ENCODE measurements at places on chromosomes 7 and 10.

DNA sequence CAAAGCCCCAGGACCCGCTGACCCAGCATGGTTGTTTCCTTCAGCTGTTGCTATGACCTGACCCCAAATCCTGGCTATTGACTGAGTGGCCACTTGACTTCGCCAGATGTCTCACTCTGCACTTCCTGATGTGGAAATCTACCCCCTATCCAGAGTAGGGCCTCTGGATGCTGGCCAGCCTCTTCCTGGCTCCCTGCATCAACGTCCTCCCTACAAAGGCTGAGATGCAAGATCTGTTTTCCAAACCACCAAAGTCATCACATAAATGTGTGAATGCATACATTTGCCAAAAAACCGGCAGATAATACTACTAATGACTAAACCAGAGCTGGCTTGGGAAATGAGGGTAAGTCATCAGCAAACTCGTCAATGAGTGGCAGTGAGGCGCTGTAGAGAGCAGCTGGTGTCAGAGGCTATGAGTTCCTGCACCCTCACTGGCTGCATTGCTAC lies 70.4 kb downstream of the PYROXD2 start:
- no peak for DNase-seq

DNA sequence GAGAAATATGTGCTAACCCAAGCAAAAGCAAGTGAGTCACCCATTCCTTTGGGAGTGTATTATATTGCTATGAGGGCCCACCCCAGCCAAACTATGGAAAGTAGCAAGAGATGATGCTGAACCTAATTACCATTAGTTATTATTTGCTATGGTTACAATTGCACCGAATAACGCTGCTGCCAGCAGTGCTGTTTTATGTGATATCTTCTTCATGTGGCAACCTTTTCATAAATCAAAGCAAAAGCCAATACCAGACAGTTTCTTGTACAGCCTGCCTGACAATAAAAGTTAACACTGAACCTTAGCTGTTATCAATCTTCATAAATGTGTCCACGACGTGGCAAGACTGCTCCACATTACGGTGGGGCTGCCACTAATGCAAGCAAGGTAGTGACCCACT lies 241.7 kb upstream of the PLXNA4 start:
- no peak for DNase-seq

DNA sequence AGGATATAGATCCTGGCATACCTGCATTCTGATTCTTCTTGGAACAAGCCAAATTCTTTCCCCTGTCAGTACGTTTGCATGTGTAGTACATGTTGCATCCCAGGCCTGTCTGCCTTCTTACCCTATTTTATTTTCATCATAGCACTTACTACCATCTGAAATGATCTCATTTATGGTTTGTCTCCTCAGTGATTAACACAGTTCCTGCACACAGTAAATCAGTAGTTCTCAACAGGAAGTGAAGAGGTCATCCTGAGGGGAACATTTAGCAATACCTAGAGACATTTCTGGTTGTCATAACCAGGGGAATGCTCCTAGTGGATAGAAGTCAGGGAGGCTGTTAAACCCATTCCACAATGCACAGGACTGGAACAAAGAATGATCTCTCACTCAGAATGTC lies 38.2 kb upstream of the SLC26A4 start:
- no peak for DNase-seq

DNA sequence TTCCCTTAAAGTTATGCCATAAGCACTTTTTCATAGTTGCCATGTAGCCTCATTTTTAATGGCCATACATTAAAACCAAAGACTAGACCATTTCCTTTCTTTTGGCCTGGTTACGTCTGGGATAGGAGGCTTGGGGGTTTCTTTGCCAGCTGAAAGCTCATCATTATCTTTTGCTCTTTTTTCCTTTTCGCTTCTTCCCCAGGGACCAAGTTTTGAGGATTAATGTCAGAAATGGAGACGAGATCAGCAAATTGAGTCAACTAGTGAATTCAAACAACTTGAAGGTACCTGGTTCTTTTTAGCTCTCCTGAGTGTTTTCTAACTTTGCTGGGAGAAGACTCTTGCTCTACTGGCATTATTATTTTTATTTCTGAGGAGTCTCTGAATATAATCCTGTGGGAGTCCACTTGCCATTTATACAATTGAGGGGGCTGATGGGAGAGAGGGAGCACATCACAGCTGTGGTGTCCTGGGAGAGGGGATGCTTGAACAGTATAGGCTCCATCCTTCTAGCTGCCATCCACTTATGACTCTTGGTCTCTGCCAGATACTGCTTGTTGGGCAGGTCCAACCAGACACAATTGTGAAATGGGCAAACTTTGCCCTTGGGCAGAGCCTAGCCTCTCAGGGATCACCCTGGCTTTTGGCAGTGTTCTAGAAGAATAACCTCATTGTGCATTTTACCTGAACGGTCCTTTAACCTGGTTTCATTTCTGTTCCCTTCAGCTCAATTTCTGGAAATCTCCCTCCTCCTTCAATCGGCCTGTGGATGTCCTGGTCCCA lies 5.8 kb downstream of the CPA4 start:
- DNase-seq = no peak

- DNase-seq = no peak
Measured at GRCh38 chr7:36044101-36044892, 108.8 kb upstream of the EEPD1 start.

DNA sequence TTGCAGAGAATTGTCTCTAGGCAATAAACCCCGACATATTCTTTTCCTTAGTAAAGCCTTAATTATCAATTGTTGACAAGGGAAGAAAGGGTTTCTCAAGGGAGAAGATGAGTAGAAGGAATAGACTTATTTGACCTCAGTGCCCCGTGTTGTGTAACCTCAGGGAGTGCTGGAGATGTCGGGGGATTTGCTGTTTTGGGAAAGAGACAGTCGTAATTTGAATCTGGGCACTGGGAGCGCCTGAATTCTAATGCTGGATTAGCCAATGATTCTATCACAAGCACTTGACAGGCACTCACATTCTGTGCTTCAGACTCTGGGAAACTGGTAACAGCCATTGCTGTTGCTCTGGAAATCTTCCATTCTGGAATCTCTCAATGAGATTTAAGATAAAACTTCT lies 13.8 kb upstream of the LMOD2 start:
- DNase-seq = no peak

- DNase-seq = no peak
Measured at GRCh38 chr10:61487506-61487905, 34.3 kb upstream of the TMEM26 start.

DNA sequence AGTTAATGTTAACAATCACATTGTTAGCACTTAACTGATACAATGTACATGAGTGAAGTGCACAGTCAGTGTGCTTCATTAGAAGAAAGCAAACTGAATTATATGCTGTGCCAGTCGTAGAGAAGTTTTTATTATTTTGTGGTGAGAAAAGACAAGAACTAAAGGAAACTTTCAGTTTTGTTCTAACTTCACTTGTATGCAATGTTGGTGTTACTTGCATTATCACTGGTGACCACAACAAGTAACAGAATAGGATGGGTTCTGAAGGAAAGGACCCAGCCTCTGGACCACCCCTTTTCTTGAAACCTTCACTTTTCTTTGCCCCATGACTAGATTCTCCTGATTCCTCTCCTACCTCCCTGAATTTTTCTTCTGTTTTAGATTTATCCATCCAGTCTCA lies 123.3 kb upstream of the GAD2 start:
- DNase-seq = no peak

DNA sequence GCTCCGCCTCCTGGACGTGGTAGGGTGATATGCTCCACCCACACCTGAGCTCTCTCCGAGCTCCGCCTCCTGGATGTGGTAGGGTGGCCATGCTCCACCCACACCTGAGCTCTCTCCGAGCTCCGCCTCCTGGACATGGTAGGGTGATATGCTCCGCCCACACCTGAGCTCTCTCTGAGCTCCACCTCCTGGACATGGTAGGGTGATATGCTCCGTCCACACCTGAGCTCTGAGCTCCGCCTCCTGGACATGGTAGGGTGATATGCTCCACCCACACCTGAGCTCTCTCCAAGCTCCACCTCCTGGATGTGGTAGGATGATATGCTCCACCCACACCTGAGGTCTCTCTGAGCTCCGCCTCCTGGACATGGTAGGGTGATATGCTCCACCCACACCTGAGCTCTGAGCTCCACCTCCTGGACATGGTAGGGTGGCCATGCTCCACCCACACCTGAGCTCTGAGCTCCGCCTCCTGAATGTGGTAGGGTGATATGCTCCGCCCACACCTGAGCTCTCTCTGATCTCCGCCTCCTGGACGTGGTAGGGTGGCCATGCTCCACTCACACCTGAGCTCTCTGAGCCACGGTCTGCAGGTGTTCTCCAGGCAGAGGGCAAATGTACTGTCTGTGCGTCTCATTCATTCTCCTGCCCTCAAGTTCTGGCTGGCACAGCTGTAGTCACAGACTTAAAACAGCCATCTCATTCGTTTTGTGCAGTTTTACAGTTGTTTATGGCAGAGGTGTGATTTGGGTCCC lies 252.4 kb downstream of the DIP2C start:
- peak; percentile 3 for DNase-seq

GRCh38 chr7:5633161-5634106 lies 148.0 kb downstream of the RNF216 start:
- DNase-seq = no peak

- DNase-seq = no peak
Measured at GRCh38 chr7:38427279-38427955, 154.0 kb upstream of the TARP start.

- no peak for DNase-seq
Measured at GRCh38 chr10:49001870-49002672, 62.4 kb upstream of the LRRC18 start.

Data from effector memory CD4-positive, alpha-beta T cell (primary cell).